ENCODE measurements at places on chromosomes 11 and 22.
A peak's percentile ranks its signal among the peaks of the same experiment; 100 is the strongest.

DNA sequence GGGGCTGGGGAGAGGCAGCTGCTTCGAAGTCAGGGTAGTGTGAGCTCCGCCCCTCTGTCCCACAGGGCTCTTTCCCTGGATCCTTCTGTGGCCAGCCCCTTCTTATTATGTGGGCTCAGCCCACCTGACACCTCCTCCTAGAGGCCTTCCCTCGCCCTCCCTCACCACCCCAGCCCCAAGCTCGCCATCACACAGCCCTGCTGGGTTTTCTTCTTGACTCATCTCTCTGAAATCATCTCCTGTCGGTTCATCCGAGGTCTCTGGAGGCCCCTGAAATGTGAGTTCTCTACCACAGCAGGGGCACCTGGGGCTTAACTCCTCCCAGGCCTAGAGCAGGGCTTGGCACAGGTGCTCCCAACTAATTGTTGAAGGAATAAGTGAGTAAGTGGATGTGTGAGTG, 65.2 kb downstream of the CACNA1I start:
- DNase-seq, result no peak

DNA sequence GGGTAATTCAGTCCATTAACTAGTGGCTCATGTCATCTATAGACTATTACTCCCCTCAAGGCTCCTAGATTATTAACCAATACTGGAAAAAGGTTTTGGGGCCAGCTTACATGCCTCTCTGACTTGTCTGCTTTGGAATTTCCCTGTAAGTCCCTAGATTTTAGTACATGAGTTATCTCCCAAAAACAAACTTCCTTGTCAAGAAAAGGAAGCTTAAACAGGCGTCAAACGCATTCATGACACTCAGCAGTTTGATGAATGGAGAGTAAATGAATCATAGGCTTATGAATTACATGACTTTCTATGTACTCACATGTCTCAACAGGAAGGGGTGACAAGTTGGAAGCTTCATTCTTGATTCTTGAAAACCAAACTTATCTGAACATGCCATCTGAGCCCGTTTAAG, 70.8 kb downstream of the BLID start:
- DNase-seq, result no peak

- peak; percentile 1 for DNase-seq
Observed at GRCh38 chr11:65078151-65078550, 5.7 kb downstream of the CDCA5 start.

DNA sequence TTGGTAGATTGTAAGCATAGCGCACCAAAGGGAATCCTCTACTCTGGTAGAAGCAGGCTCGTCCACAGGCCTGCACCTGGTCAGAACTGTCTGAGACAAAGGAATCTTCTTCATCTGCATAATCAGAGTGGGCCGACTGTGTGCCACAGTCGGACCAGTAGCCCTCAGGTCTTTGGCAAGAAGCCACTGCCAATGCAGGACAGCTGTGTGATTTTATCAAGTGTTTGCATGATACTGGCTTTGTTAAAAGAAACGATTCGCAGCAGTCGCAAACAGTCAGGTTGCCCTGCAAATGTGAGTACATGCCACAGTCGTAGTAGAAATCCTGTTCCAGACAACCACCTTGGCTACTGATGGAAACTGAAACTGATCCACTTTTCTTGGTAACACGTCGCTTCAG, 4.9 kb upstream of the CCDC34 start:
- DNase-seq, result peak; percentile 78

DNA sequence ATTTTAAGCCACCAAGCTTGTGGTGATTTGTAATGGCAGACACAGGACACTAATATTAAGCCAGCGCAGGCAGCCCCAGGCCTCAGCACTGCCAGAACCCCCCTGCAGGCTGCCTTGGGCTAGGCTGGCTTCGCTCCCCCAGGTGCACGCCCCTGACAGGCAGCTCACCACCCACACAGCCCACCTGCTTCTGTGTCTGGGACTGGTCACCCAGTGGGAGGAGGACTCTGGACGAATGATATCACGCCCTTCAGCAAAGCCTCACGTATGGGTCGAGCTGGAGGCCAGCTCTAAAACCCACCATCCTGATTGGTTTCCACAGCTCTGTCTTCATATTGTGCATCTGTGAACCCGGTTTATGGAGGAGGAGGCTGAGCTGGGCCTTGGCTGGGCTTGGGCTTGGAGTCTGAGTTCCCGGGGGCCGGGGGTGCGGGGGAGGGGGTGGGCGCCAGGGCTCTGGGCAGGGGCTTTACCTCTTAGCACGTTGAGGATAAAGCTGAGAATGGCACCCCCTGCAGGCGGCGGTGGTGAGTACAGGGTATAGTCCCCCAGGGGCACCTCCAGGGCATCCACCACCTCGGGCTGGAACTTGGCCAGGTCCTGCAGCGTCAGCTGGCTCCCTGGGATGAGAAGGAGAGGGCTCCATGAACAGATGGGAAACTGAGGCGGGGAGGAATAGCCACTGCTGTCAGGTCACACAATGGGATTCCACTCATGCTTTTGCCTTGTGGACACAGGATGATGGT, 13.8 kb downstream of the GGT5 start:
- no peak for DNase-seq

DNA sequence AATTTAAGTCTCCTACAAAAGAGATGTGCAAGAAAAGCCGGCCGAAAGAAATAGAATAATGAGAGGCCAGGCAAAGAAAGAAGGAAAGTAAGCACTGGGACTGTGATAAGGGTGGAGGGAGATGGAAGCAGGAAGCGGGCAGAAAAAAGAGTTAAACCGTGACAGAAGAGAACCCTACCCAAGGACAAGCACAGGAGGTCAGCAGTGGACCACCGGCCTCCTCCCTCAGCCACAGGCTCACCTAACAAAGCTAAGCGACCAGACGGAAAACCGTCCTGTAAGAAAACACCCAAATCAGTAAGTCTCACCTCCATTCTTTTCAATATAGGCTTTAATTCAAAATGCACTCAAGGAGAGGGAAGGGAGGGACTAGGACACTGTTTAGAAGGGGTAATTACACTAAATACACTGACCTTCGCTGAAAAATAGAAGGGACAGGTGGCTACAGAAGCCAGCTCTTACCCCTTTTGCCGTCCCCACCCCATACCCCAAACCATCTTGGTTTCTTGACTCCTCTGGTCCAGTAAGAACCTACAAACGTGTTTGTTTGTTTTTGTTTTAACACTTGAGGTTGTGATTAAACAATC, 1.9 kb downstream of the FAM181B start:
- DNase-seq, result no peak

DNA sequence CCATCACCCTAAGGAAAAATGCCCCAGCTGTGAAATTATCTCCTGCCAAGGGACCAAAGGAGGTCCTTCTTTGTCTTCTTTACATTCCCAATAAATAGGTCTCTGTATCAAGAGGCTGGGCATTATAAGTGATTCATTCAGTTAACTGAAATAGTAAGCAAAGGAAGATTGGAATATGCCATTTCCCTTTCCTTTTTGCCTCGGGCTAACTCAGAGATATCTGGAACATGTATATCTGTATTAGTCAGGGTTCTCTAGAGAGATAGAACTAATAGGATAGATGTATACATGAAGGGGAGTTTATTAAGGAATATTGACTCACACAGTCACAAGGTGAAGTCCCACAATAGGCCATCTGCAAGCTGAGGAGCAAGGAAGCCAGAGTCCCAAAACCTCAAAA, 15.3 kb upstream of the CWF19L2 start:
- no peak for DNase-seq

DNA sequence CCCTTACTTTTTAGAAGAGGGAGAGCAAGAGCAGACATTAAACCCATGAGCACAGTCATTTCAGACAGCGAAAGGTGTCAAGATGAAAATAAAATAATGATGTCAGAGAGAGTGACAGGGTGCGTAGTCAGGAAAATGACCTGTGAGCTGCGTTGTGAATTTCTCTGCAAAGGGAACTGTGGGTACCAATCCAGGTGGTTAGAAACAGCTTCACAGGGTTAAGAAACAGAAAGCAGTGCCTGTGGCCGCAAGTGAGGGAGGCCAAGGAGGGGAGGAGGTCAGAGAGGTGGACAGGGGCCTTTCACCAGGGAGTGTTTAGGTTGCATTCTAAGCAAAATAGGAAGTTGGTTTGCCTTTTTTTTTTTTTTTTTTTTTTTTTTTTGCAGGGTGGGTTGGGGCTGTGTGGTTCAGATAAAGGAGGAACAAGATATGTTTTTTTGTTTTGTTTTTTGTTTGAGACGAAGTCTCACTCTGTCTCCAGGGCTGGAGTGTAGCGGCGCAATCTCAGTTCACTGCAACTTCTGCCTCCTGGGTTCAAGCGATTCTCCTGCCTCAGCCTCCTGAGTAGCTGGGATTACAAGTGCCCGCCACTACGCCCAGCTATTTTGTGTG, 7.9 kb downstream of the TIGD3 start:
- no peak for DNase-seq

- DNase-seq, result no peak
Observed at GRCh38 chr11:12206529-12206928, 96.1 kb downstream of the MICAL2 start.

DNA sequence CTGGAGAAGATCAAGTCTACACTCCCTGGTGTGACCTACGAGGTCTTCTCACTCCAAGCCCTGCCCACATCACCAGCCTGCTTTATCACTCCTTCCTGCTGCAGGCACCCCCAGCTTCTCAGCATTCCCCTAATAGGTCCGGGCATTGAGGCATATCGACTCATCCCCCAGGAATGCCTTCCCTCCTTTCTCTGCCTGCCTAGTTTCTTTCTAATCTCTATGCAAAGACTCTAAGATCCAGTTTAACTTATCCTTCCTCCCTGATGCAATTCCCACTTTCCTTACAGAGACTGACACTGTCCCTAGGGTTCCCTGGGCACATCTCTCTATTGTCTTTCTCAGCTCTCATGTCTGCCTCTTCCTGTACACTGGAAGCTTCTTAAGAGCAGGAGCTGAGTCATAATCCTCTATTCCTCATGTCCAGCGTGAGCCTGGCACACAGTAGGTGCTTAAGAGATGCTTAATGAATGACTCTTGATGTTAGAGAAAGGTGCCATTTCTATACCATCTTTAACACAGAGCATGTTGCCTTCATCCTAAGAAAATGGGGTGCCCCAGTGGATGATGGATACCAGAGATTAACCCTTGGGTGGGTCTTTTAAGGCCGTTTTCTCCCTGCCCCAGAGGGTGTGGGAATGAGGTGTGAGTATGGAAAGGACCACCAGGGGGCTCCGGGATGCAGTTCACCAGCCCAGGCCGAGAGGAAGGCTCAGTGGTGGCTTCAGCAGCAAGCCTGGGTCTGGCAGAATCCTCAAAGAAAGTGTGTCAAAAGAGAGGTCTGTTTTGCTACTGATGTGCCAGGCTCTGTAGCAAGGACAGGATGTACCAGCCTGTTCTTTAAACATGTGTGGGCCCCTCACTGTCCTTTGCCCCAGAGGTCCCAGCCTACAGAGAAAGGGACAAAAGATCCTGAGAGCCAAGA, 34.7 kb downstream of the PARVA start:
- DNase-seq, result peak; percentile 27

DNA sequence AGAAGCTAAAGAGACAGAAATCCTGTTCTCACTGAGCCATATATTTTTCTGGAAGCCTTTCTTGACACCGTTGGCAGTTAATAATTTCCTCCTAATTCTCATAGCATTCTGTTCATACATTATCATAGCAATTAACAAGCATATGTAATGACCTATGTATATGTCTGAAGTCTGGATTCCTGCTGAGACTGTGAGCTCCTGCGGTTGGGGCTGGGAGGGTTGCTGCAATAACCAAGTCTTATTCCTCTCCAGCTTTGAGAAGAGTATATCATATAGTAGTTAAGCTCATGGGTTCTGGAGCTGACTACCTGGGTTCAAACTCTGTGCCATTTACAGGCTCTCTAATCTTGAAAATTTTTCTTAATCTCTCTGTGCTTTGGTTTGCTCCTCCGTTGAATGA, 175.2 kb downstream of the MAML2 start:
- DNase-seq, result no peak

- DNase-seq, result no peak
Observed at GRCh38 chr11:96017856-96018255, 93.9 kb upstream of the MTMR2 start.

DNA sequence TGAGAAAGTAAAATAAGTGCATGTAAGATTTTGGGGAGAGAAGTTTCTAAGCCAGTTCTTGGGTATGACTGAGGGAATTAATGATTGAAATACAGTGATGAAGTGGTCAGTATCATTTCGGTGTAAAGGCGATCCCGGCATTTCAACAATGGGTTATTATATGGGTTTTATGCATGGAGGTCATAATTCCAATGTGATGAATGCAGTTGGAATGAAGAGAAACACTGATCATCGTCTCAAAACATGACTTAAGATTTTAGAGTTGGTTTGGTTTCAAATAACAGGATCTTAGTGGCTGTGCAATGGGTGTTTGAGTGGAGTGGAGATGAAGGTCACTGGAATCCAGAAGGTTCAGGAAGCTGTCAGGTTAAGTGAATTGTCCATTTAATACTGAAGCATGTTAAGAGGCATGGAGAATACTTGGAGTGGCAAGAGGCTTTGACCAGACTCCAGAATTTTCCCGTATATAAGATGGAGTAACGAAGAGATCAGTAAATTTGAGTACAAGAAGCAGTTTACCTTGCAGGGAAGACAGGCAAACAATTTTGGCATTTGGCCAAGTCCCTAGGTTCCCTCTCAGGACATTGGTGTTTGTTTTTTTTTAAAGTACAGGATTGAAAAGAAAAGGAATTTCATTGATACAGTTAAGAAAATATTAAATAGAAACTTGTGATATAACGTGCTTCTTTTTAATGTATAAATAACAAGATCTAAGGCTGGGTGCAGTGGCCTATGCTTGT, 96.4 kb upstream of the BIRC3 start:
- no peak for DNase-seq

GRCh38 chr11:4086575-4087353, 7.8 kb upstream of the RRM1 start:
- no peak for DNase-seq

DNA sequence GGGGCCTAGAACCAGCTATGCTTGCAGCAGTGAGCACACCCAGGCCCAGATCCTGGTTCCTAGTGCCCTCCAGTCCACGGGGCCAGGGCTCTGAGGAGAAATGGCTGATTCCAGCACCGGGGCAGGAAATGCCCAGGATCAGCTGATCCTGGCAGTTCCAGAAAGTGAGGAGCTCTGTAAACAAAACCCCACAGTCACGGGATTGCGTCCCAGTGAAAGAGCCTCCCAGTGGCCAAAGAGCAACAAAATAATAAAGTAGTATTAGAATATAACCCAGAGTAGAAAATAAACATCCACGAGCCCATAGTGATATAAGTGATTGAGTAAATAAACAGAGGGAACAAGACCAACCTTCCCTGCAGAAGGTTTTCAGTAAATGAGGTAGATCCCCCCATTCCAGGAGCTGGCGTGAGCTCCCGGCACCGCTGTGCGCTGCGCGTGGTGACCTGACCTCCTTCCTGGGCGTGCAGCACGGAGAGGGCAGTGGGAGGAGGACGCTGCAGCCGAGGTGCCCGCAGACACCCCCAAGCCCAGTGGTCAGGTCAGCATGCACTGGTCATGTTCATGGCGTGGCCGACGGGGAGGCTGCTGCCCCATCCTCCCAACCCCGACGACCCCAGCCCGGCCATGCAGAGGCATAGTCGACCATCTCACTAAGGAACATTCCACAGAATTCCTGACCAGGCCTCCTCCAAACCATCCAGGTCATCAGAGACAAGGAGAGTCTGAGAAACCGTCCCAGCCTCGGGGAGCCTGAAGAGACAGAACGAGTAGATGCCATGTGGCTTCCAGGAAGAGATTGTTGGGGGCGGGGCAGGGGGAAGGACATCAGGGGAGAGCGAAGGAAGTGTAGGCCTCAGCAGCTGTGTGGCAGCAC, 19.8 kb downstream of the PTDSS2 start:
- peak; percentile 24 for DNase-seq

- no peak for DNase-seq
Observed at GRCh38 chr11:213111-213510, 5.6 kb downstream of the RIC8A start.

GRCh38 chr22:36136988-36137387, 23.6 kb downstream of the APOL3 start:
- DNase-seq, result no peak

- no peak for DNase-seq
Observed at GRCh38 chr22:50146439-50147238, 23.9 kb upstream of the PANX2 start.

Data from NCI-H2029 treated with DMSO at 0.1 percent for 48 hours (cell line).